ENCODE measurements at places on chromosomes 12 and 14.

GRCh38 chr14:65637780-65638179, 225.2 kb downstream of the FUT8 start:
- peak; percentile 23 for DNase-seq

DNA sequence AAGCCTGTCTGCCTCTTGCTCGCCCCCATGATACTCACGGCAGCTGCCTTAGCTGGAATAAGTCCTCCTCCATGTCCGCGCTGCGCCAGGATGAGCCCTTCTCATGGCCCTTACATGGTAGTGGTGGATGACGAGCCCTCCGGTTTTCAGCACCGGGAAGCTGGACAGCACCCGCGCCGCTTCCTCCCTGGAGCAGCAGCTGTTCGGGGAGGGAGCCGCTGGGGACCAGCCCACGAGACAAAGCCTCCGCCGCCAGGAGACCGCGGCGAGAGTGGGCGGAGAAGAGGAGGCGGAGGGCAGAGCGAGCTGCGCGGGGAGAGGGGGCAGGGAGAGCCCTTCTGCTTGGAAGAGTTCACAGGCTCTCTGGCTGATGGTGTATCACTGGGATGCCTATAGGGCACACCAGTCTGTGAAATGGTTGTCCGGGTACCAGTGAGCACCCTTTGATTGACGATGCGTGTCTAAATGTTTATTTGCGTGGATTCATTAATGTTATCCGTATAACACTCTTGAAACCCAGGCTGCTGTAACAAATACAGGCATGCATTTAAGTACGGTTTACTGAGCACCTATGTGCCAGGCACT, at the start of gene SVOP:
Gene SVOP (minus strand): TSS at position 273 of the 585 bp plus-strand sequence. CDS start 200 bp downstream, at position 73.
- peak; percentile 76 for DNase-seq

DNA sequence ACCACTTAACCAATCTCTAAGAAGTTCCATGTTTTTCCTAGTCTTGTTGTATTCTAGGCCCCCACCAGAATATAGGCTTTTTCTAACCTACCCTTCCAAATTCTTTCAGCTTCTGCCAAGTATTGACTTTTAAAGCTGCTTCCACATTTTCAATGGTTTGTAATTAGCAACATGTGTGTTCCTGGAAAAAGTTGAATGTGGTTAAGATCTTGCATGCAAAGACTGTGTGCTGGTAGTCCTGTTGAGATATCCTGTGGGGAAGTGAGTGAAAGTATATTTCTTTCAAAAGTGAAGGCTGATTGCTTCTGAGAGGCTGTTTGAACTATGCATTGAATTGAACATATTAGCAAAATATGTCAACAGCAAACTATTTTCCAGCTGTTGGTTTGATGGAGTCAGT, 646 bp upstream of the OR6C4 start:
- no peak for DNase-seq

DNA sequence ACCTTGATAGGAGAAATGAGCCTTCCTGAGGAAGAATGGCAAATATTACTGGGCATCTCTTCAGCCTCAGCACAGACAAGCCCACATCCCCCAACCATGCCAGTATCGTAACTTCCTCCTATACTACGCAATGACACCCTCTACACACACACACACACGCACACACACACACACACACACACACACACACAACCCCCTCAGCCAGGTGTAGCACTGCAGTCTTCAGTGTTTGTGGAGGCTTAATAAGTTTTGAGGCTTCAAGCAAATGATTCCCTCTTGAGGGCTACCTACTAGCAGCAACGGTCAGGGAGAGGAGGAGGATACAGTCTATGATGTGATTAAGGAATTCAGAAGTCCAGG, 1.6 kb downstream of the DGKA start:
- peak; percentile 36 for DNase-seq

- no peak for DNase-seq
Measured at GRCh38 chr12:109892748-109893147, 7.3 kb upstream of the TCHP start.

- no peak for DNase-seq
Measured at GRCh38 chr14:95261616-95262510, 57.8 kb downstream of the CLMN start.

DNA sequence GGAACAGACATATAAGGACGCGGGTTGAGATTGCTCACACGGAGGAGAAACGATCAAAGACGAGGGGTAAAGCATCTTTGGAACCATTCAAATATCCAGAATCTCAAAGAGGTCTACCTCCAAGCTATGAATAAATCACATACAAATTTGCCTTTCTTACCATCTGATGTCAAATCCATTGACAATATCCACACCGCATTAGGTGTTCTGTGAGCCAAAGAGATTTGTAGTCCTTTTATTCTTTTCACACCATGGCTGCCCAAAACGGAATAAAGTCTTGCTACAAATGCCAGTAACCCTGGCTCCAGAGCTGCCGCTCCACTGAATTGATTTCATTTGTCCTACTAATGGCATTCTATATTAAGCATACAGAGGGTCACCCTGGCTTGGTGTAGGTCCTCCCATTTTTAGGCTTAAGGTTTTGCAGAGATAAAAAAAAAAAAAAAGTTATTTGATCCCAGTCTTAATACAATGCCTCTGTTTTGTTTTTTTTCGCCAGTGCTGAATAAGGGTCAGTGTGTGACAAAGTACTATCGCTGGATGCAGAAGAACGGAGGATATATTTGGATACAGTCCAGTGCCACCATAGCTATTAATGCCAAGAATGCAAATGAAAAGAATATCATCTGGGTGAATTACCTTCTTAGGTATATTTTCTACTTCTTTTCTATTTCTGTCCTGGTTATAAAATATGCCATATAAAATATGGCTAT, 157.3 kb downstream of the EGLN3 start:
- no peak for DNase-seq

GRCh38 chr14:104034976-104035699, 50.4 kb upstream of the ASPG start:
- DNase-seq, result no peak

DNA sequence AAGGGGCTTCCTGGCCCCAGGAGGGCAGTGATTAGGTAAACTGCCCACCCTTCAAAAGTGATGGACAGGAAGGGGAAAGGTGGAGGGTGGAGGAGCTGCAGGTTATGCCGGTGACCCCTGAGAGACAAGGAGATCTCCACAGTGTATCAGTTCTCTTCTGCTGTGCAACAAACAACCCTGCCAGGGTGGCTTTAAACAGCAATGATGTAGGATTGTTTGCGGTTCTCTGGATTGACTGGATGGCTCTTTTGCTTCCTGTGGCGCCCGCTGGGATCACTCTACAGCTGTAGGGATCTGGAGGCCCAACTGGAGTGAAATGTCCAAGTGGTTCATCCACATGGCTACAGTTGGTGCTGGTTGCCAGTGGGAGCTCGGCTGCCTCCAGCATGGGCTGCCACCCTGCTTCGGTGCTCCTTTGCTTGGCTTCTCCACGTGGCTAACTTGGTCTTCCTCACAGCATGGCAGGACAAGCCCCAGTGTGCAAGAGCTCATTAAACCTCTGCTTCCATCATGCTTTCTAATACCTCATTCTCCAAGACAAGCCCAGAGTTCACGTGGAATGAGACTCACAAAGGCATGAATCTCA, 8.6 kb upstream of the ANKRD9 start:
- no peak for DNase-seq

GRCh38 chr14:40955131-40955505, 651.6 kb upstream of the LRFN5 start:
- no peak for DNase-seq

DNA sequence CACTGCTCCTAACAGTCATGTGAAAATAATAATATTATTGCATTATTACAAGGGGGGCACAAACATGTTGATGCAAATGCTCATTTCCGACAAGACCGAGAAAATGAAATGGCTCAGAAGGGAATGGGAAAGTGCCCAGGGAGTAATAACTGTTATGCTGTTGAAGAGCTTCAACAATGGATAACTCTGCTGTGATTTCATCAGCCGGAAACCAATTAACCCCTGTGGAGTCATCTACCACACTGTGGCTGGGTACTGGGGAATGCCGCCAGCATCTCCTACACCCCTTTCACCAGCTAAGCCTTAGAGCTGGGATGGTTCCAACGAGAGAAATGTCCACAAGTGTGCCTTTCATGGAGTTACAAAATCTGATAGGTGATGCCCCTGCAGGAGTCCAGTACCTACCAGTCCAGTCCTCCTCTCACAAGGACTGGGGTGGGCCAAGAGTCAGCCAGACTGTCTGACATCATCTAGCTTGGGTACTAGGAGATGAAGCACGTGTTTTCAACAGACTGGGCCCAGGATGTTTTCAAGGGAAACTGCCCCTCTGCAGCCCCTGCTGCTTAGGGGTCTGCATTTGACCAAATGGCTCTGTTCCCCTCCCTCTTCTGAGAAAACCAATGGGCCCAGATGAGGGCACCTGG, 509.3 kb upstream of the CCDC196 start:
- DNase-seq, result no peak

DNA sequence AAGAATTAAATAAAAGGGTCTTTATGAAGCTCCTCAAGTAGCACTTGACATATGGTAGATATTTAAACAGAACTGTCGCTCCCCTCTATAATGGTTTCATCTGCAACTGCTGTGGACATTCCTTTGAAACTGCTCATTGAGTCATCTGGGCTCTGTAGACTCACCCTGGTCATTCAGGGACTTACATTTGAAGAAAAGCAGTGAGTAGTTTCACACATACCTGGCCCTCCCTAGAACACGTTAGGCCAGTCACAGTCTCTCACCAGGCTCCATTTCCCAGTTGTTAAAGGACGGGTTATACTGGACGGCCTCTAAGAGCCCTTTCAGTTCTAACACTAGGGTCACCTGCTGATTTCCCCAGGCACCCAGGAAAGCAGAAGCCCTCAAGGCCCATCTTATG, 217.0 kb downstream of the BCL11B start:
- no peak for DNase-seq

DNA sequence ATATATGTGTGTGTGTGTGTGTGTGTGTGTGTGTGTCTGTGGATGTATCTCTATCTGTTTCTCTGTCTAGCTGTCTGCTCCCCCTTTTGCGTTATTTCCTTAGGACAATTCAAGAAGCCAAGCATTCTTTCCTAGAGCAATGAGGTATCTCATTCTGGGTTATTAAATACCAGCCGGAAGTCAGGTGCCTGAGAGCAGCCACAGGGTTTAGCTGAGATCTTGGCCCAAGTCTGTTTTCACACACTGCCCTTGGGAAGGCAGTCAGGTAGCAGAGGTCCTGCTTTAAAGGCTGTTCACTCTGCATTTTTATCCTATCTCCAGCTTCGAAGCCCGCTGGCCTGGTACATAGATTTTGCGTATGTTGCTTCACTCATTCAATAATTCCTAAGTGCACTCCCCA, 76.8 kb downstream of the TSPAN9 start:
- no peak for DNase-seq

- no peak for DNase-seq
Measured at GRCh38 chr14:38873941-38874612, 229.0 kb downstream of the SEC23A start.

DNA sequence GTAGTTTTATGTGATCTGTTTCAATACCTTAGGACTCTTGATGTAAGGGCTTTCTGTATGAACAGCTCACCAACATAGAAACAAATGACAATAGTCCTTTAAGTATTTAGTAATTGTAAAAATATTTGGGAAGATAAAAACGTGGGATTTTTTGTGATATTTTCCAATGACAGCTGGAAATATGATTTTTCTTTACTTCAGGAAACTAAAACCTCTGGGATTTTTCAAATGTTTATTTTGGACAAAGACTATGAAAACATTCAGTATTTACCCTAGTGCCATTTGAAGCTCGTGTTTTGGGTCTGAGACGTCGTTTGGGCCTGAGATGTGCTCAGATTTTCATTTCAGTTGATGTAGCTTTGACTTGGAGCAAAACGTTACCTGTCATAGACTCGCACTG, 240.0 kb downstream of the BMP4 start:
- no peak for DNase-seq

- no peak for DNase-seq
Measured at GRCh38 chr14:105850853-105851581, 324.6 kb downstream of the TMEM121 start.

DNA sequence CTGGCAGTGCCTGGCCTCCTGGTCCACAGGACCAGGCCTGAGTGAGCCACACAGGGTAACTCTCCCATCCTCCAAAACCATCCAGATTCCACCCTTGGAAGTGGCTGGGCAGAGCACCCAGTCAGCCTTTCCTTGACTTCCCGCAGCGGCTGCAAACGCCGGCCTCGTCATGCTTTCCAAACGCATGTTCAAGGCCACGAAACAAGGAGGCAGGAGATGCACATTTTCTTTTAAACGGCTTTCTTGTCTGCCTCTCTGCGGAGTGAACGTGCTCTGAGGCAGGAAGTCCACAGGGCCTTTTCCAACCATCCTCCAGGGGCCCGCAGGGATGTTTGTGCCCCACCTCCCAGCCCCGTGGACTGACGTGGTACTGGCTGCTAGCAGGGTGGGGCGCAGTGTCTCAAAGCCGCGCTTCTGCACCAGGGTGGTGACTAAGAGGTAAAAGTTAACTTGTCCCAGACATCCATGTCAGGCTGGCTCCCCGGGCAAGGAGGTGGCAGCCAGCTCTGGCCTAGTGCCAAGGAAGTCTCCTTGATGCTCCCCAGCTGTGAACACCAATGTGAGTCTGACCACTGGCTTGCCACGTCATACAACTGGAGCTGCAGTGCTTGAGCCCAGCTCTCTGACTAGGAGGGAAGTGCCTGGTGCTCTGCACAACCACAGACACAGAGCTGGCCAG, 45.0 kb downstream of the KCNA5 start:
- DNase-seq, result peak; percentile 83

DNA sequence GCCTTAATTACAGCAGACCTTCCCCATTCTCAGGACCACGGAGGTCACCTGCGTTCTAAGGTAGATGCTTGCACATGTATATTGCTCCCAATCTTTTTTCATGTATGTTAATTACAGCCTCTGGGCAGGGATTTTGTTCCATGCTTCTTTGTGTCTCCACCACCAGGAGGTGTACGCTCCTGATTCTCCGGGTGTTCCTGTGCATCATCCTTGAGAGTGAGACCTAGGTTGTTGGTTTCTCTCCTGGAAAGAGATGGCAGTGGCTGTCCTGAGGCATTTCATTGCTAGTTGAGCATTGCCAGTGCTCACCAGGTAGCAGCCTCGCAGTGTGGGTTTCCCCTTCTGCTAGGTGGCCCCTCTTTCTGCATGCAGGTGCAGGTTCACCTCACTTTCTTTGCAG, 52.8 kb downstream of the KCNK13 start:
- DNase-seq, result peak; percentile 22

GRCh38 chr14:39025810-39026627, 77.0 kb downstream of the SEC23A start:
- DNase-seq, result no peak

DNA sequence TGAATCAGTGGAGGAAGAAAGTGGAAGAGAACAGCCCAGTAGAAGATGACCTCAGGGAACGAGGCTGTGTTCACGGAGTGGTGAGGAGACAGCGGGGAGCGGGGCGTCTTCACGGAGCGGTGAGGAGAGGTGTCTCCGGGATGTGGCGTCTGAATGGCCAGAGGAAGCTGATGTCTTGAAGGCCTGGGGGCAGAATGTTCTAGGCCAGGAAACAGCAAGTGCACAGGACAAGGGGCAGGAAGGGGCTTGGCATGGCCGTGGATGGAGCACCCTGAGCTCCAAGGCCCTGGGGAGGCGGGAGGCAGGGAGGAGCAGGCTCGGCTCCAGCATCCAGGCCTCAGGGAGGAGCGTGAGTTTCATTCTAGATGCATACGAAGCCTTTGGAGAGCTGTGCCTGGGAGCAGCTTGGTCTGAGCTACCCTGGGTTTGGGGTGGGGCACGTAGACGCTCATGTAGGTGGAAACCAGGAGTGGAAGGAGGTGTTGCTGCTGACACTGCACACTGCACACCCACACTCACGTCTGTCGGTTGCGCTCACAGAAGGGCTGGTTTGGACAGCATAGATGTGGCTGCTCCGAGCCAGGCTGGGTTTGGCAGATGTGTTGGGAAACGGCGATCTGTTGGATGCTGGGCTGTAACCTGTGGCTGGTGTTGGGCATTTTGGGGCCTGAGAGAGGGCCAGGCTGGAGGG, 131.6 kb downstream of the ADGRD1 start:
- no peak for DNase-seq

Measured in ELR (cell line).